ENCODE measurements at places on chromosomes 5 and 9.

GRCh38 chr9:15069106-15069505 is 158.9 kb upstream of the FREM1 start:
- DNase-seq, result no peak

DNA sequence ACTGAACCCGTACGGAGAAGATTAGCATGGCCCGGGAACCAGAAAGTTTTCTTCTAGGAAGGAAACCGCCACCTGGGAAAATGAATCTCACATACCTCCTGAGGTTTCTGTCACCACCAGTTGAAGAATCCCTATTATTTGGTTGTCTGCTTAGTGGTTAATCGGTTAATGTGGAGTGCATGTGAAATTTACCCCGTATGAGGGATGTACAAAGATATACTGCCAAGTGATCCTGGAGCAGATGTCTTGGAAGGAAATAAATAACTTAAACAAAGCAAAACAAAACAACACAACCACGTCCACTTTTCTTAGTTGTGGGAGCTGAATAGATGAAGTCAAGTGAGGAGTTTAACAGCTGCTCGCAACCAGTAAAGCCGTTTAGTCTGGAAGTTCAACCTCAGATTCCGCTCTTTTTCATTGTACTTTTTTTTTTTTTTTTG is 3.8 kb downstream of the DMRT2 start:
- no peak for DNase-seq

GRCh38 chr5:55173687-55174230 is 782 bp upstream of the CDC20B start:
- no peak for DNase-seq

- DNase-seq, result no peak
Observed at GRCh38 chr5:74146796-74147195, 493.7 kb downstream of the ENC1 start.

- no peak for DNase-seq
Observed at GRCh38 chr9:123096987-123097386, 63.5 kb downstream of the GPR21 start.

DNA sequence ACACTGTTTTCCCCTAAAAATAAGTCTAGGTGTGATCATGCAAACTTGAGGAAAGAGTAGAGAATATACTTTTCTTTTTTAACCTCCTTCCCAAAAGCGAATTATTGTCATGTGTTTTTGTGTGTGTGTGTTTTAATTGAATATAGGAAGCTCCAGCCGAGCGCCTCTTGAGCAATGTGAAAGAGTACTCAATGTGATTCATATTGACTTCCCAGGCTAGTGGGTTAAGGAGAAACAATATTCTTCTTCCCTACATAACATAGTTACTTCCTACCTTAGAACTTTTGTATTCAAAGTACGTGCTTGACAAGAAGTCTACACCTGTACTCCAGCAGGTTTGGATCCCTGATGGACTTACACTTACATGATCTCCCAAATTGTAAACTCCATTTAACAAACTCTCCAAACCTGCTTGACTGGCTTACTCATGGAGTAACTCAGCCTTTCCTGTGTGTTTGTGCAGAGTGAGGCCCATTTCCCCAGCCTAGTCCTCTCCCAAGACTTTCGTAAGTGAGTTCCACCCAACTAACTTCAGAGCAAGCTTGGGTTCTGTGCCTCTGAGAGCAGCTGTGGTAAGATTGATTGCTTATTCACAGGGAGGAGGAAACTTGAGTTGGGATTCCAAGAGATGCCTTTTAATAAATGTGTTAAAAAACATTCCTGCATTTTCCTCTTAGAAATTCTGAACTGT is 9.3 kb downstream of the SLC28A3 start:
- no peak for DNase-seq

GRCh38 chr5:80959138-80959537 is 1.0 kb upstream of the RASGRF2 start:
- DNase-seq, result no peak

DNA sequence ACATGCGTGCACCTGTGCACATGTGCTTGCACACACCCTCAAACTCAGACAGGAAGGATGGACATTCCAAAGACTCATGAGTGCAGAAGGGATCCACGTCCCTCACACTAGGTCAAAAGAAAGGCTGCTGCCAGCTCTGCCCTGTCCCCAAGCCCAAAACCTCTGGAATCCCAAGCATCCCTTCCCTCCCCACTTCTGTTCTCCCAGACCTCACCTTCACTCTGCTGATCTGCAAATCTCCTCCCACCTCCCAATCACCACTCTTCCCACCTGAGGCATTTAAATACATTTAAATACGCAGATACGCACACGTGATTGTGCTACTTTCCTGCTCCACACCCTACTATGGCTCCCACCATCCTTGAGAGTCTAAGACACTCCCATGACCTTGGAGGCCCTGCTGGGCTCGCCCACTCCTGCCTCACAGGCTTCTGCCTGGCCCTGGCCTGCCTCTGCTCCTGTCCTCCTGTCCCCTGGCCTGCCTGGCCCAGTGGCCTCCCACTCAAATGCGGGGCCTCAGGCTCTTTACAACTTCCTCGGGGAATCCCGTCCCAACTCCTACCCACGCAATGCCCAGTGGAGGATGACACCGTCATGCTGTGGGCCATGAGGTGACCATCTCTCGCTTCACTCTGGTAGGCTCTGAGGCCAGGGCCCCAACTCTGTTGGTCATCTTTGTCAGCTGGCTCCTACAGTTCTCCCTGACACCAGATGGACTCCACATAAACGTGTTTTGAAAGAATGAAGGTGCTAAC is 478.4 kb upstream of the DAP start:
- DNase-seq, result no peak

DNA sequence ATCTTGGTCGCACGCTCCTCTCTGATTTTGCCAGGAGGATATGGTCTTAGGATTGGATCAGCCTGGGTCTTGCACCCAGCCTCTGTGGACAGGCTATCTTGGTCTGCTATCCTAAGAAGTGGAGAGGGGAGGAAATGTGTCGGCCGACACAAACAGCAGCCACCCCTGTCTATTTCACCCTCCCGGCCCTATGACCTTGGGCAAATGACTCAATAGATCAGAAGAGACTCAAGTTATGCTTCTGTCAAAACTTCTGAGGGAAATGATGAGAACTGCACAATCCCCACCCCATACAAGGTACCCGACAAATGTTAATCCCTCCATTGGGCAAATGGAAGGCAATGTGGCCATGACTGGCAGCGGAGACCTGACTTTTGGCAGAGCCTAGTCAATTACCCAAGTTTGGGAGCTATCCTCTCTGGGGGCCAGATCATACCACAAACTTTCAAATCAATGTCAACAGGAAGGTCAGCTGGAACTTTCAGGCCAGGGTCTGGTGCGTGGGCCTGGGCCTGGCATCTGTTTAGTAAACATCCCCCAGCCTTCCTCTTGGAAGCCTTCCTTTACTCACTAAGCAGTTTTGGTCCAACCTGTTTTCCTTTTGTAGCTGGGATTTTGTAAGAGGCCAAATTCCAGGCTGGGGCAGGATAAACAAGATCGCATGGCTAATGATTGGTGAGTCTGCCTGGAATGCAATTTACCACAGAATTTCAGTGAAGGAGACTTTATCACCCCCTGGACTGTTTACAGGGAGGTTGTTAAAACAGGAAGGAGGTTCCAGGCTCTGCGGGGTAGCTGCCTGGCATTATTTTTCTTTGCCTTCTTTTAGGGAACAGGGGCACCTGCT is 64.2 kb upstream of the CPEB4 start:
- no peak for DNase-seq

Data from central memory CD8-positive, alpha-beta T cell (primary cell).